Activated naive CD8-positive, alpha-beta T cell treated with anti-CD3 and anti-CD28 coated beads for 36 hours (primary cell): ENCODE measurements at places on chromosomes 3 and 15. TPM values are rescaled to one million over a fixed set of nuclear protein-coding genes. Genes with fewer than 3 reads are reported as not detected.

ANKUB1 gene
- total RNA-seq, result not detected

RBM5 gene
- 102 TPM for total RNA-seq

IDH2 gene
- total RNA-seq, result 148 TPM

THAP10 gene
- 0.43 TPM for total RNA-seq

IQCH gene
- 1.4 TPM for total RNA-seq

RARRES1 gene
- total RNA-seq, result not detected

DGKG gene
- total RNA-seq, result 0.14 TPM

SPINT1 gene
- 3.5 TPM for total RNA-seq

GABRA5 gene
- not detected for total RNA-seq

CCR3 gene
- total RNA-seq, result not detected

SLC35G2 gene
- 2.3 TPM for total RNA-seq

CMSS1 gene
- 122 TPM for total RNA-seq

PLA2G4E gene
- total RNA-seq, result not detected

ADAMTS9 gene
- total RNA-seq, result not detected

A4GNT gene
- total RNA-seq, result not detected

CRABP1 gene
- total RNA-seq, result not detected

DAZL gene
- not detected for total RNA-seq

ARPP19 gene
- 186 TPM for total RNA-seq

ERICH6 gene
- total RNA-seq, result not detected

PXK gene
- 22.2 TPM for total RNA-seq

SLC25A26 gene
- 24.4 TPM for total RNA-seq

AMIGO3 gene
- total RNA-seq, result not detected

DNAH12 gene
- total RNA-seq, result 0.08 TPM

TTLL13 gene
- 0.41 TPM for total RNA-seq

ALG3 gene
- total RNA-seq, result 54.9 TPM

CATSPER2 gene
- 1.7 TPM for total RNA-seq

SLC28A2 gene
- total RNA-seq, result not detected

KLHL6 gene
- 26.6 TPM for total RNA-seq

TTC14 gene
- 28.8 TPM for total RNA-seq

CCR4 gene
- total RNA-seq, result 8.1 TPM

PLAAT1 gene
- total RNA-seq, result 0.25 TPM

MYRIP gene
- total RNA-seq, result not detected

CD96 gene
- 70.3 TPM for total RNA-seq

EPHA6 gene
- not detected for total RNA-seq

NEK10 gene
- 0.41 TPM for total RNA-seq

ARPP21 gene
- not detected for total RNA-seq

CPA3 gene
- total RNA-seq, result not detected

C3orf20 gene
- 0.14 TPM for total RNA-seq

CD80 gene
- 4.2 TPM for total RNA-seq

AADACL2 gene
- not detected for total RNA-seq

TRPM1 gene
- total RNA-seq, result not detected

SPTBN5 gene
- total RNA-seq, result 0.19 TPM

GPR62 gene
- total RNA-seq, result not detected

PRR20G gene
- not detected for total RNA-seq

OCA2 gene
- total RNA-seq, result not detected

CPNE4 gene
- total RNA-seq, result not detected

NISCH gene
- total RNA-seq, result 55.0 TPM

GTPBP8 gene
- 31.6 TPM for total RNA-seq

ABI3BP gene
- 0.14 TPM for total RNA-seq

SCG3 gene
- total RNA-seq, result not detected

GPR87 gene
- not detected for total RNA-seq

WDR49 gene
- 0.31 TPM for total RNA-seq
